ENCODE measurements at places on chromosomes 5 and 9. TPM values are rescaled to one million over a fixed set of nuclear protein-coding genes. Genes with fewer than 3 reads are reported as not detected.
A peak's percentile ranks its signal among the peaks of the same experiment; 100 is the strongest.

- DNase-seq, result peak; percentile 50
These were observed 315.6 kb downstream of the MTRR start for GRCh38 chr5:8184455-8185063.

- DNase-seq, result no peak
These were observed 944.2 kb downstream of the DTWD2 start for GRCh38 chr5:118044169-118044568.

- no peak for DNase-seq
These were observed 35.8 kb downstream of the PHF2 start for GRCh38 chr9:93612052-93612795.

DNA sequence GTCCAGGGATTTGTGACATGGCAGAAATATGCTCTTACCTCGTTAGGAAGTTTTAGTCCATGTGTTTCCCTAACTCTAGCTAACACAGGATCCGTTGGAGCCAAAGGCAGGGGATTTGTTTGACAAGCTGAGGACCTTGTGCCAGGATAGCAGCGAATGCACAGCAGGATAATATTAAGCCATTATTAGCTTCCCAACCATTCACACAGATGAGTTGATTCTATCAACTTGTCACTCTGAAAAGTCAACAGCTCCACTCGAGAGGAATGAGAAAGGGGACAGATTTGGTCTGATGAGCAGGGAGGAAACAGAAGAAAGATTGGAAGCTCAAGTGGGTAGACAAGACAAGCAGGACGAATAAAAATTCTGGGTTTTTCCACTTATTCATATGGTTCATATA lies 106.2 kb downstream of the FSTL4 start:
- no peak for DNase-seq

DNA sequence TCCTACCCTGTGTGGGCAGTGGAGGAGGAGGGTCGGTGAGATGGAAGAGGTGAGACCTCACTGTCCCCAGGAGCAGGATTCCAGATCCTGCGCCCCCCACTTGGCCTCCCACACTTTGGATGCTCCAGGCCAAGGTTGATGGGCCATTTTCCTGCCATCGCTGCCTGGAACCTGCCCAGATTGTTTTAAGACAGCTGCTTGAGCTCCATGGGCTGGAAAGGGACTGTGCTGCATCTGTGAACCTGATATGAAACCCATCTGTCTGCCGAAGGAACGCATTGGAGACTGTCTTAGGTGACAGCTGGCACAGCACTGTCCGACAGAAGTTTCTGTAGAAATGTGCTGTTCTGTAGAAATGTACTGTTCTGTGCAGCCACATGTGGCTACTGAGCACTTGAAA lies 72.7 kb upstream of the SLC25A48 start:
- DNase-seq, result no peak

GRCh38 chr5:163350083-163350482 lies 87.3 kb upstream of the CCNG1 start:
- no peak for DNase-seq

DNA sequence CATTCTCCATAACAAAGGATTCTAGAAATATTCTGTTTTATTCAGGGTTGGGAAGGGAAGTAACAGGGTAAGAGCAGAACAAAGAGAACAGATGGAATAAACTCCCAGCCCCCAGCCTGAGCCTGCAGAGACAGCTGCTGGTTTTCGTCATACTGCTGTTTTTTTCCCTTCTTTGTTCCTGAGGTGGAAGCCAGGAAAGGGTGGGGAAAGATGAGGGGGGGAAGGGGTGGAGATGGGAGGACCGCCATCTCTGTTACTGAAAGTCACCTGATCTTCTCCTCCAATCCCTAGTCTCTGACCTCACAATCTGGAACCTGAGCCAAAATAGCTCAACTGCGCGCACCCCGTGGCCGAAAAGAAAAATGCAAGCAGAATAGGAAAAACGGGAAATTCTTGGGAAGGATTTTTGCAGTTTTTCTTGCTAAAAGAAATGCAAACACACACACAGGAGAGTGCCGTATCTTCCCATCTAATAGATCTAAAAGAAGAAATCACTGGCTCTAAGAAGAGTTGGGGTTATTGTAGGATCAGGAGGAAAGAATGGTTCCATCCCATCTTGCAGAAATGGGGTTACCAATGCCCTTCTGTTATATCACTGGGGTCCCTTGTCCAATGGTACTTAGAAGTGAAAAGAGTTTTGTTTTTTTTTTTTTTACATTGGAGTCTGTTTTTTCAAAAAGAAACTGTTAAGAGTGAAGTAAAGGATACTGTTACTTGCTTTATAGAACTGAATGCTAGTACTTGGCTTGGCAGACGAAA lies 57.9 kb downstream of the DIAPH1 start:
- DNase-seq, result peak; percentile 84

DNA sequence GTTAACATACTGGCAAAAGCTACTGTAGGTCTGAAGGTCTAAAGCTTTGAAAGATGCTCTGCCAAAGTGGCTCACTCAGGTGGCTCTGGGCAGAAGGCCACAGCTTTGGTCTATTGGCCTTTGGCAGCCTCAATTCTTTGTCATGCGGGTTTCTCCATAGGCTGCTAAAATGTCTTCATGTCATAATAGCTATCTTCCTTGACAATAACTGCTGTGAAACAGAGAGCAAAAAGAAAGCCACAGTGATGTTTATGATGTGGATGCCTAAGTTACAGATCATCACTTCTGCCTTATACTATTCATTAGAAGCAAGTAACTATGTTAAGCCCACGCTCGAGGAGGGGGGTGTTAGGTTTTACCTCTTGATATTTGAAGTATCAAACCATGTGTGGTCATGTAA lies 906.1 kb upstream of the CDH9 start:
- no peak for DNase-seq

DNA sequence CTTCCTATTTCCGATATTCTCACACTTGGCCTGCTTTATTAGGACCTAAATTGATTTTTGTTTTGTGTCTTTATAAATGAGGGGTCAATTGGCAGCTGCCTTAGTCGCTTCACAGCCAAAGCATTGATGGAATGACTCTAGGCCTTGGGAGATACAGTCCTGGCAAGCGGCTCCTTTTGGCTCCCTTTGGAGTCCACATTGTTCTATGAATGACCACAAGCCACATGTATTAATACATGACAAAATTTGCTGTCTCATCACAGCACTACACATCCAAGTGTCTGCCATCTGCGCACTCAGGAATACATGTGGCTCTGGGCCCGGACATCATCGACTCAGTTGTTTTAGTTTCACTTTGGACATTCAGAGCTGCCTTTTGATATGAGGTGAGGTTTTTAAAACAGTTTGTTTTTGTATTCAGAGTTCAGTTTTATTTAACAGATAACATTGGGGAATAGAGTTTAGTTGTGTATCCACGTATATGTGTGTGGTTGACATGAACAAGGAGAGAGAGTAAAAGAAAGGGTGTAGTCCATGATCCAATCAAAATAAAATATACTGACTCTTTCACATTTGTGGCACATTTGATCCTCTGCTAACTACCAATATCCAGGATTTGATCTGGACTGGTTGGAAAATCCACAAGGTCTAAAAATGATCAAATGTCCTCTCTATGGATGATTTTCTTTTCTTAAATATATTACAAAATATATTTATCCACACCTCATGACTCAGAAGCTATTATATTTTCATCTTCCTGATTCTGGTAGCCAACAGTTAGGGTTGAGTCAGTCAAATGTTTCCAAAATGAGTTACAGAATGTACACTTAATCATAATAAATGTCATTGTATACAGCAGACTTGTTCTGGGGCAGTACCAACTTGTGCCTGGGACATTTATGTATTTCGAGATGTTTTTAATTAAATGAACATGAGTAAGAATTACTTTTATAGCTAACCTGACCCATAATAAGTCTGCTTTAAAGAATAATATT lies 114.0 kb upstream of the MTAP start:
- DNase-seq, result no peak

DNA sequence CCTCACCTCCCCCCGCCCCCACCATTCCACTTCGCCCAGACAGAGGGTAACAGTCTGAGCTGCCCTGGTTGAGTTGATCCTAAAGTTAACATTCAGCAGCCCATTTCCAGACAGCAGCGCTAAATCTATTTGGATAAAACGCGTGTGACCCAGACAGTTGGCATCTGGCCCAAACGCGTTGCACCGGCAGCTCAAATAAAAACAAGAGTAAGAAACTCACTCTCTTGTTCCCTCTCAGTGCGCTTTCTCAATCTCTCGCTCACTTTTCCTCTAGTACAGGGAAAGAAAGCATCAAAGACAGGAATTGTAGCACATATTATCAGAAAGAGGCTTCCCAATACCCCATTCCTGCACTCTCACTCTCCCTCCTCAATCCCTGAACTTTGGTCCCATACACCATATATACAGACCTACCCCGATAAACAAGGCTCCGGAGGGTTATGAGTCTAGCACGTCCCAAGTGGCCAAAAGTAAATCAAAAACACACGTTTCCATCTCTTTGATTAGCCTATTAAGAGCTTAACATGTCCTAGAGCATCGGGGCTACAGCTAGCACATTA lies 1.3 kb downstream of the ADAMTS6 start:
- DNase-seq, result no peak

DNA sequence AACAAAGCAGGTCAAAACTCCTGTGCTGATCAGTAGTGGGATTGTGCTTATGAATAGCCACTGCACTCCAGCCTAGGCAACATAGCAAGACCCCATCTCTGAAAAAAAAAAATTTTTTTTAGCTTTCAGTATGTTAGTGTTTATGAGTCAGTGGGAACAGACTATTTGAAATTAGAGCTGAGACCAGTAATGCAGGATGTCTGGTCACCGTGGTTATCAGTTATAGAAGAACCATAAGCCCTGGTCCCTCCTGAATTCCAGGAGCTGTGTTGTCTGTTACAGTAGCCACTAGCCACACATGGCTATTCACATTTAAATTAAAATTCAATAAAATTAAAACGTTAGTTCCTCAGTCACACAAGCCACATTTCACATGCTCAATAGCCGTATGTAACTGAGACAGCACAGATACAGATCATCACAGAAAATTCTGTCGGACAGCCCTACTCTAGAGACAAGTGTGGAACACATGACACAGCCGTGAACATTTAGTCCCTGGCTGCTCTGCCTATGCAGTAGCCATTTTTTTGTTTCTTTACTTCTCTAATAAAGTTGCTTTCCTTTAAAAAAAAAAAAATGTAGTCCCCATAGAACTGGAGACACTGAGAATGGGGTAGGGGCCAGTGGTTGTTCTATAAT lies 96.1 kb upstream of the SAP30L start:
- no peak for DNase-seq

The PCDHGA12 gene
- 1.3 TPM for total RNA-seq

The PNPLA7 gene
- total RNA-seq, result 0.57 TPM
